Ovary (tissue), 10 donors: ENCODE measurements at places on chromosomes 2 and 18. TPM values are rescaled to one million over a fixed set of nuclear protein-coding genes. Genes with fewer than 3 reads are reported as not detected.

DNA sequence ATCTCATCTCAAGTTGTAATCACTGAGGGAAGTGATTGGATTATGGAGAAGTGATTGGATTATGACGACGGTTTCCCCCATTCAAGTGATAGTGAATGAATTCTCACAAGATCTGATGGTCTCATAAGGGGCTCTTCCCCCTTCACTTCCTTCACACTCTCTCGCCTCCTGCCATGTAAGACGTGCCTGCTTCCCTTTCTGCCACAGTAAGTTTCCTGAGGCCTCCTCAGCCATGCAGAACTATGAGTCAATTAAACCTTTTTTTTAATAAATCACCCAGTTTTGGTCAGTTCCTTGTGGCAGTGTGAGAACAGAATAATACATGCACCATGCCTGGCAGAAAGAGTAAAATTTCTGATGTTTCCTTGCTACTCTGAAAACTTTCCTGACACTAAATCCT, 36.6 kb downstream of the CEP68 start:
- no peaks in the 10 kb centered on the region for H3K27me3 ChIP-seq
- H3K36me3 ChIP-seq: no peaks in the 10 kb centered on the region
- H3K4me3 ChIP-seq: no peak overlapping the region
- H3K27ac ChIP-seq: no peak overlapping the region
- no peak for DNase-seq

- no peak overlapping the region for H3K27ac ChIP-seq
- H3K36me3 ChIP-seq: no peaks in the 10 kb centered on the region
- H3K4me1 ChIP-seq: no peaks in the 10 kb centered on the region
- H3K4me3 ChIP-seq: no peak overlapping the region
Observed at GRCh38 chr18:76967721-76968472, 145.5 kb downstream of the ZNF236 start.

DNA sequence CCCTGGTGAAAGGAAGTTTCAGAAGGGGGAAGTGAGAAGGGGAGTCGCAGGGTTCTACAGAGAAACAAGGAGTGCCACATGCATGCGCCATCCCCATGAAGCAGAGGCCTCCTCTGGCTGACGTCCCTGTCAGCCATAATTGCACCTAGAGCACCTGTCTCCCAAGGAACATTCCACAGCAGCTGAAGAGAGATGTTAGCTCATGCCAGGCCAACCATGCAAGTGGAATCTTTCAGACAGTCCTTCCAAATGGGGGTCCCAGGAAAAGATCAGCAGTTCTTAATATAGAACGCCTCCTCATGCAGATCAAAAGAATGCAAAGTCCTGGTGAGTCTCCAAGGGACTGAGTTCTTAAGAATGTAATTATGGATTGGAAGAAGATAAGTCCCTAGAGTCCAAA, 29.6 kb downstream of the MRO start:
- no peak overlapping the region for H3K27ac ChIP-seq
- H3K4me3 ChIP-seq: no peak overlapping the region
- no peaks in the 10 kb centered on the region for H3K27me3 ChIP-seq

GRCh38 chr2:121003391-121003790, 267.7 kb downstream of the GLI2 start:
- H3K36me3 ChIP-seq: no peaks in the 10 kb centered on the region
- peaks cover 3% of the 10 kb centered on the region for H3K4me1 ChIP-seq
- no peaks in the 10 kb centered on the region for H3K27me3 ChIP-seq
- H3K27ac ChIP-seq: no peak overlapping the region
- DNase-seq: no peak

- no peaks in the 10 kb centered on the region for H3K27me3 ChIP-seq
- H3K27ac ChIP-seq: no peak overlapping the region
- H3K36me3 ChIP-seq: no peaks in the 10 kb centered on the region
- H3K4me1 ChIP-seq: no peaks in the 10 kb centered on the region
Observed at GRCh38 chr2:53021828-53022227, 745.8 kb upstream of the CHAC2 start.

DNA sequence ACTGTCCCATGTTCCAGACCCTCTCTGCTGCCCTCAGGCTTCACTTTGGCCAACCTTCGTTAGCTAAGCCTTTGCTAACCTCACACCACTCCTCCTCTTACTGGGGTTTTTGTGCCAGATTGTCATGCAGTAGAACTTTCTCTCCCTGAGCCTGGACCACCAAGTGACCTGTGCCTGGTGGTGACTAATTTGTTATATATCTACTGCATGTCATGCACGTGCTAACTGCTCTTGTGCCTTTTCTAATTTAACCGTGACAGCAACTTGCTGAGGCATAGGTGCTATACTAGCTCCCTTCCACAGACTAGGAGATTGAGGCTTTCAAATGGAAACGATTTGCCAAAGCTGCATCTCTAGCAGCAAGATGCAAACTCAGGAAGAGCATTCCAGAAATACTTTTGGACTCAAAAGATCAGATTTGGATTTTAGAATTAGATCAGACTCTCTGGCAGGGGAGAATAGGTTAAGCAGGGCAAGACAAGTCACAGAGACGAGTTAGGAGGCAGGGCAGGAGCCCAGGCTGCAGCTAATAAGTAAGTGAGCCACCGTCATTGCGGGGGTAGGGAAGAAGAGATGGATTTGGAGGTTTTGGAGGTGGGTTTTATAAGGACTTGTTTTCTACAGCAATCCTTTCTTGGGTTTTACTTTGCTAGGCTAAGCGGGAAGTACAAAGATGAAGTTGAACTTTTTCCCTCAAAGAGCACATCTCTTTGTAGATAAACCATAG, 1.8 kb downstream of the PPP1R7 start:
- H3K4me3 ChIP-seq: no peak overlapping the region
- no peaks in the 10 kb centered on the region for H3K4me1 ChIP-seq
- no peaks in the 10 kb centered on the region for H3K27me3 ChIP-seq
- H3K27ac ChIP-seq: no peak overlapping the region
- no peaks in the 10 kb centered on the region for H3K36me3 ChIP-seq

DNA sequence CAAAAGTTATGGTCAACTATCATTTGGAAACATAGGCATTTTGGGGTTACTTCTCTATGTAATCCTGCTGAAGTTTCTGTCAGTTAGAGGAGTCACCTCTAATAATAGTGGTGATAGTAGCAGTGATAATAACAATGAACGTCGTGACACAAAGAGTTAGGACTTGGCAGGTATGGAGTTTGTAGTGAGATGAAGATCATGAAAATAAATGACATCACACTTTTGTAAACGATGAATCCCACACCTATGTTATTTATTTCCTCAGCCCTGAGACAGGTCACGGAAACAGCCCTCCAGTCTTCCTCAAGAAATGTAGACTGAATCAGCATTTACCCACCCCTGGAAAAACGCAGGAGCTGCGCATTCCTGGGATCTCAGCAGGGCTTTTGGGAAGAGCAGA, 38.8 kb downstream of the TSN start:
- H3K4me1 ChIP-seq: no peaks in the 10 kb centered on the region
- H3K27ac ChIP-seq: no peak overlapping the region
- no peaks in the 10 kb centered on the region for H3K27me3 ChIP-seq
- H3K36me3 ChIP-seq: no peaks in the 10 kb centered on the region
- DNase-seq: no peak
- H3K4me3 ChIP-seq: no peak overlapping the region

Gene LINC00305
- total RNA-seq: not detected

Gene EPHA4
- total RNA-seq: 27.7 TPM

Gene OTOS
- total RNA-seq: not detected

Gene SLC20A1
- 19.9 TPM for total RNA-seq
